Stomach (tissue), 19 donors: ENCODE measurements at places on chromosomes 12 and 14. TPM values are rescaled to one million over a fixed set of nuclear protein-coding genes. Genes with fewer than 3 reads are reported as not detected.

Gene NAV3
- 4.7 TPM for total RNA-seq

Gene DTD2
- 32.1 TPM for total RNA-seq

Gene TMEM119
- 0.87 TPM for total RNA-seq

Gene KRT6C
- total RNA-seq = 0.43 TPM

DNA sequence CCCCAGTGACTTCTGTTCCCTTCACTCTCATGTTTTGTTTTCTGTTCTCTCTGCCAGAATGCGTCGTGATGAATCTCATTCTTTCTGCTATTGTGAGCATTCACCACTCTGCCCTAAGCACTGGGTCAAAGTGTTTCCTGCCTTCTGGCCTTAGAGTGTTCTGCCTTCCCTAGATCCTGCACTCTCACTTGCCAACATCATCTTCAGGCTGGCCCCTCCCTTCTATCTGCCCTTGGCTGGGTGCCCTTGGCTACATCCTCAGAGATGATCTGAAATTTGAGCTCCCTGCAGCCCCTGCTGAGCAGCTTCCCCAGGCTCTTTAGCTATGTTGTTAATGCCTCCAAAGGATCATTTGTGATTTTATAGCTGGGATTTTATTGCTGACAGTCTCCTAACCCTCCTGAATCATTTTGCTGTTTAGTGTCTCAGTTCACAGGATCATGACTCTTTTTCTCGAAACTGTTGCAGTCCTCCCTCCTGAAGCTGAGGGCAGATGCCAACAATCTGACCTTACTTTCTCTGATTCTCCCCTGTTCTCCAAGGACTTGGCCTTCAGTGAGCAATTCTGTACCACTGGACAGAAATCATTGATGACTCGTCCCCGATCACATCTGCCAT is 4.5 kb downstream of the DHRS2 start:
- DNase-seq = no peak
